CD4-positive, alpha-beta memory T cell (primary cell): ENCODE measurements at places on chromosomes 1 and 21.
A peak's percentile ranks its signal among the peaks of the same experiment; 100 is the strongest.

DNA sequence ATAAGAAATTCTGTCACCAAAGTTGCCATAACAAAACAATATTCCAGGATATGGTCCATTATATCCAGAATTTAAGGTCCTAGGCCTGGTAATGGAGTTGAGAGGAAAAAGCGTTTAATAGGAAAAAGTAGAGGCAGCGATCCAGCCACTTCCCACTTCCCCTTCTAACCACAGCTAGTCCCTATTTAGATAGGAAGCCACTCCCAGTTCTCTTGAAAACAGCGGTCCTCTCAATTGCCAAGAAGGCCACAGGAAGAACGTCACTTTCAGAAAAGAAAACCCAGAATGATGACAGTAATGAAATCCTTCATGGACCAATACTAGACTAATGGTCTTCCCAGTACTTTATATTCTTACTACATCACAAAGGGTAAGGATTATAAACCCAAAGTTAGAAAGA is 38.6 kb downstream of the ABL2 start:
- DNase-seq, result no peak
- no peaks in the 10 kb centered on the region for H3K27me3 ChIP-seq
- peaks cover 9% of the 10 kb centered on the region for H3K4me1 ChIP-seq
- no peaks in the 10 kb centered on the region for H3K36me3 ChIP-seq
- no peak overlapping the region for H3K4me3 ChIP-seq

DNA sequence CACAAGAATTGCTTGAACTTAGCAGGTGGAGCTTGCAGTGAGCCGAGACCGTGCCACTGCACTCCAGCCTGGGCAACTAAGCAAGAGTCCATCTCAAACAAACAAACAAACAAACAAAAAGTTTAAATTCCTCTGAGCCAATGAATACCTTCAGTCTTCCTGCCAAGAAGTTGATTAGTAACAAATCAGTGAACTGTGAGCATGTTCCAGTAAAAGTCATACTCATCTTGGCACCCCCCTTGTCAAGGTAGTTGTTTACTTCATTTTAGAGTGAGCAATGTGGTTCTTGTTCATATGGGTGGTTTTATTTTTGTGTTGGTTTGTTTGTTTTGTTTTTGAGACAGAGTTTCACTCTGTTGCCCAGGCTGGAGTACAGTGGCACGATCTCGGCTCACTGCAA is 18.0 kb upstream of the SLC2A7 start:
- no peak for DNase-seq
- no peak overlapping the region for H3K4me3 ChIP-seq
- no peak overlapping the region for H3K27ac ChIP-seq
- no peaks in the 10 kb centered on the region for H3K4me1 ChIP-seq
- no peaks in the 10 kb centered on the region for H3K27me3 ChIP-seq

DNA sequence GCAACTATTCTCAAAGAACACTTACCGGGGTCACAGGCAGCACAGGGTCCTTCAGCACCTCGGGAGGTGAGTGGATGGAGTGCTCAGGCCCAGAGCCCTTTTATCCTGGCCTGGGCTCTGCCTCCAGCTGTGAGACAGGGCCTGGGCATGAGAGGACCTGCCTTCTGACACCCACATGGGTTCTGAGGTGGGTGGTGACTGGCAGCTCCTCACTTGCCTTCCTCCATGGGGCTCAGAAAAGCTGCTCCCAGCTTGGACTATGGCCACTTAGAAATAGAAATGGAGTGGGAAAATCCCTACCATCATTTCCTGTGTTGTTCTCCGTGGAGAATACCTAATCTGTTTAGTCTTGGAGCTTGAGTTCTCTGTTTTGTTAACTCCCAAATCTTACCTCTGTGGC is at the start of gene LCE1C:
LCE1C (minus strand) TSS at position 76 of the 400 bp plus-strand sequence. CDS start 1,173 bp downstream, outside the sequence.
- H3K4me1 ChIP-seq, result no peaks in the 10 kb centered on the region
- DNase-seq, result no peak
- H3K4me3 ChIP-seq, result no peak within 1 kb of the TSS
- no peak within 1 kb of the TSS for H3K27ac ChIP-seq
- H3K36me3 ChIP-seq, result no peaks in the 10 kb centered on the region

GRCh38 chr1:183209533-183210158 is 23.6 kb downstream of the LAMC2 start:
- DNase-seq, result no peak
- H3K4me1 ChIP-seq, result no peaks in the 10 kb centered on the region
- H3K27ac ChIP-seq, result no peak overlapping the region
- H3K4me3 ChIP-seq, result no peak overlapping the region

DNA sequence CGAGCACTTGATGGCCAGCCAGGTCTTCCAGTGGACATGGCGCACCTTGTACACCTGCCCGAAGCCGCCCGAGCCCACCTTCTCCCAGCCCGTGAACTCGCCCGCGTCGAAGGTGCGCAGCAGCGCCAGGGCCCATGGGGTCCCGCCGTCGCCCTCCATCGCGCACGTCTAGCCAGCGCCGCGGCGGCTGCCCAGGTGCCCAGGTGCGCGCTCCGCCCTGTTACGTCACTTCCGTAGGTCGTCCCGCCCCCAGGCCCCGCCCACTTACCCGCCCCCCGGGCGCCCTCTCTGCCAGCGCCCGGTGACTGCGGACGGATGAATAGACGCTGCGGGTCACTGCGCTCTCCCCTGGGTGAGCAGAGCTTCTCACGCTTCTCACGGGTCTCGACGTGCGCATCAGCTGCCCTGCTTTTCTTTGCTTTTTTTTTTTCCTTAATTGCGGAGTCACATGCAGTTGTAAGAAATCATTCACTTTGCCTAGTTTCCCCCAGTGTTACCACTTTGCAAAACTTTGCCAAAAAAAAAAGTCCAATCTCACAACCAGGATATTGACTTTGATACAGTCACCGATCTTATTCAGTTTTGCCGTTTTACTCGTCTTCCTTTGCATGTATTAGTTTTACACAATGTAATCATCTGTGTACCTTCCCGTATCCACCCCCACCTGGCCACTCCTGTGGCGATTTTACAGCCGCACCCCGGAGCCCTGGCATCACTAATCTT is at the start of gene RIPK4:
RIPK4 (minus strand) TSS at position 170 of the 723 bp plus-strand sequence; CDS start at position 159, 11 bp downstream.
- H3K4me1 ChIP-seq, result peaks cover 28% of the 10 kb centered on the region
- DNase-seq, result peak; percentile 38
- H3K27ac ChIP-seq, result no peak within 1 kb of the TSS
- H3K4me3 ChIP-seq, result no peak within 1 kb of the TSS

- no peak for DNase-seq
- no peaks in the 10 kb centered on the region for H3K27me3 ChIP-seq
- H3K4me1 ChIP-seq, result no peaks in the 10 kb centered on the region
- no peaks in the 10 kb centered on the region for H3K36me3 ChIP-seq
- no peak overlapping the region for H3K4me3 ChIP-seq
Measured at GRCh38 chr1:54069791-54070170, 16.4 kb downstream of the TCEANC2 start.

DNA sequence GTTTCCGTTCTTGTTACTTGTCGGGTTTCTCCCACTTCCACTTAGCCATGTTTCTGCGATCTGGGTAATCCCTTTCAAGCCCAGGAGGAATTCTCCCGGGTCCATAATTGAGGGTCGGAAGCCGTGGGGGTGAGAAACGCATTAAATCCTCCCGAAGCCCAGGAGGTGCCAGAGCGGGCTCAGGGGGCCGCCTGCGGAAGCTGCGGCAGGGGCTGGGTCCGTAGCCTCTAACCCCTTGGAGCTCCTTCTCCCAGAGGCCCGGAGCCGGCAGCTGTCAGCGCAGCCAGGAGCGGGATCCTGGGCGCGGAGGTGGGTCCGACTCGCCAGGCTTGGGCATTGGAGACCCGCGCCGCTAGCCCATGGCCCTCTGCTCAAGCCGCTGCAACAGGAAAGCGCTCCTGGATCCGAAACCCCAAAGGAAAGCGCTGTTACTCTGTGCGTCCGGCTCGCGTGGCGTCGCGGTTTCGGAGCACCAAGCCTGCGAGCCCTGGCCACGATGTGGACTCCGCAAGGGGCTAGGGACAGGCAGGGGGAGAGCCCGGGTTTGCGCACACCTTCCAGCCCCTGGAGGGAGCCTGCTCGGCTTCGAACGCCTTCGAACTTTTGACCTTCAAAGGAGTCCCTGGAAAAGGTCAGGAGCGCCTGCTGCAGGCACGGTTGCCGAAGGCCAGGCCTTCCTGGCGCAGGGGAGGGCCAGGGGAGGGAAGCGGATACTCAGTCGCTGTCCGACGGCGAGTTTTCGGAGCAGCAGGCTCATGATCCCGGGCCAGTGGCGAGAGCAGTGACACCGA is 1.7 kb upstream of the SIM2 start:
- no peak overlapping the region for H3K27ac ChIP-seq
- DNase-seq, result no peak
- H3K4me1 ChIP-seq, result peaks cover 14% of the 10 kb centered on the region
- H3K27me3 ChIP-seq, result peaks cover 33% of the 10 kb centered on the region
- H3K4me3 ChIP-seq, result no peak overlapping the region
- no peaks in the 10 kb centered on the region for H3K36me3 ChIP-seq

DNA sequence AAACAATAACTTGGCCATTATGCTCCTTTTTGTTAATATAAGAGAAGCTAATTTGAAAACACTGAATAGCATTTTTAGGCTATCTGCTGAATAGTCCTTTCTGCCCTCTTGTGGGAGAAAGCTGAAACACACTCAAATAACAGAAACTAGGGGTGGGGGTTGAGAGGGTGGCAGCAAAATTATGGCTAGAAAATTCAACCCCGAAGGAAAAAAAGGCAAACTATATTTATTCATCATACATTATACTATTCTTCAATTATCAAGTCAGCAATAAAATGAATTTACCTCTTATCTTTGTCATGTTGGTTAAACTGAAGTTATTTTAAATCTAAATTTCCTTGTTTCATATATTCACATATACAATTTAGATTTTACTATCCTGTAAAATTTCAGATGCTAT is 255.9 kb downstream of the FAF1 start:
- no peak overlapping the region for H3K27ac ChIP-seq
- H3K4me3 ChIP-seq, result no peak overlapping the region
- no peaks in the 10 kb centered on the region for H3K27me3 ChIP-seq
- H3K4me1 ChIP-seq, result no peaks in the 10 kb centered on the region
- no peaks in the 10 kb centered on the region for H3K36me3 ChIP-seq

DNA sequence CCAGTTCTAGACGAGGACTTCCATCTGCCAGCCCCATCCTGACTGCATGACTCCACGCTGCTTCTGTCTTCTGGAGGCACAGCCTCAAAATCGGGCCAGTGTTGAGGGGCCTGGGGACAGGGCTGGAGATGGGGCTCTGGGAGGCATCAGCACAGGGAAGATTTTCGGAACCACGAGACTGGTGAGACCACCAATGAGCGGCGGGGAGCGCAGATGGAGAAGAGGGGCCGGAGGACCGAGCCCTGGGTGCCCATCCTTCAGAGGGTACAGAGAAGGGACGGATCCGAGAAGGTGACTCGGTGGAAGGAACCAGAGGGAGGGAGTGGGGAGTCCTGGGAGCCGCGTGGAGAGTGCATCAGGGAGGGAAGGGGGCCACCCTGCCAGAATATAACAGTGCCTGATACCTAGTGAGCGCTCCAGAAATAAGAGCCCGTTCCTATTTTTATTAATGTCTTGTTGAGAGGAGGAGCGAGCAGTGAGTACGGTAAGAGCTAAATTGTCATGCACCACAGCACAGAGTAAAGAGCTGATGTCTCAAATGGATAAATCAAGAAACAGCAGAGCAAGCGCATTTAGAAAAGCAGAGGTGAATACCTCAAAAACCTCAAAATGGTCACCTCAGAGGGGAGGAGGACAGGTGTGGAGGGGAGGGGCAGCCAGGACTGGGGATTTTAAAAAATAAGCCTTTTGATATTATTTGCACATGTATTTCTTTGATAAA is 26.2 kb upstream of the KIF26B start:
- H3K4me3 ChIP-seq, result no peak overlapping the region
- H3K4me1 ChIP-seq, result no peaks in the 10 kb centered on the region
- no peaks in the 10 kb centered on the region for H3K27me3 ChIP-seq
- no peaks in the 10 kb centered on the region for H3K36me3 ChIP-seq

DNA sequence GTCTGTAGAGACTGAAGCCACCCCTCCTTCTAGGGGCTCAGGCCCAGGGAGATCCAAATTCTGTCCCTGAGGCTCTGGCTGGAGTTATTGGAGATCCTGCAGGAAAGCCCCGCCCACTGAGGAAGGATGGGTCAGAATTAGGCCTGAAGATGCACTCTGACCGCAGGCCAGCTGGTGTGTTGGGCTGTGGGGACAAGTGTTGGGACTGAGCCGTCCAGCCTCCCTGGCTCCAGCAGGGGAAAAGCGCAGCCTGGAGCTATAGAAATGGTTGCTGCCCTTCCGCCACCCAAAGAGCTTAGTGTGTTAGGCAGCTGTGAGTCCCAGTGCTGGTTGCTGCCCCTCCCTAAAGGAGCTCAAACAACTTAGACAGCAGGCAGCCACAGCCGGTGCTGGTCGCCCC is 33.0 kb upstream of the PRRX1 start:
- H3K4me3 ChIP-seq, result no peak overlapping the region
- no peaks in the 10 kb centered on the region for H3K4me1 ChIP-seq
- no peak overlapping the region for H3K27ac ChIP-seq
- DNase-seq, result no peak
